ENCODE measurements at places on chromosomes 4 and X.

DNA sequence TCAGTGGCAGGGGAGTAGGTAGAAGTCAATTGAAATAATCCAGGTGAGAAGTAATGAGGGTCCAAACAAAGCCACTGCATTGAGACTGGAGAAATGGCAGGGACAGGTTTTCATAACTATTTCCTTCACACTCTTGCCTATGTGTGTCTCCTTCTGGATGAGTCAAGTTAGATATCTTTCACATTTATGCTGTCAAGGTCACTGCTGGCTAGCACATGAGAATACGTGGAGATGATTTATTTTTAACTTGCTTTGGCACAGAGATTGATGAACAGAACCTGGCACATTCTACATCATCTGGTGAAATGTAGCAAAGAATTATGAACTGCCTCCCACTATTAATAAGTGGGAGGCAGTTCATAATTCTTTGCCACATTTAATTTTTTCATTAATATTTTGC, 66.7 kb upstream of the BOD1L1 start:
- no peak overlapping the region for H3K4me3 ChIP-seq
- H3K27ac ChIP-seq = no peak overlapping the region
- no peak for DNase-seq

DNA sequence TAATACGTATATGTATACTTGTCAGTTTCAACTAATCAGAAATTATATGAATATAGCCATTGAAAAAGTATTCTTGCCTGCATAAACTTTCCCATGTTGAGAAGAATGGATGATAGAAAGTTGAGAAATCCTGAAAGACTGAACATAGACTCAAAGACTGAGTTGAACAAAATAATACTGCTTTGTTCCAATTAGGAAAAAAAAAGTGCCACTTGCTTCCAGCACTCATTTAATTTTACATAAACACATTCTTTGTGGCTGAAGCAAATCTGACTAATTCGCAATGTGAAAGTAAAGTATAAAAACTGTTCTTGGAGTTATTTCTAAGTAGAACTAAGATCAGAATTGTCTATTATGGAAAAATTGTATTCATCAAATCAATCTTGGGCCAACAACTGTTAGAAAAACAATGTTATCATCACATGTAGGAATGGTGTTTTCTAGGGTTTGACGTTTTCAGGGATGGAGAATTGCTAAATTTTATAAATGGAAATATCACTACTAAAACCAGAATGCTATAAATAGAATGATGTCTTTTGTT, 2334.6 kb downstream of the PCDH7 start:
- H3K27ac ChIP-seq = no peak overlapping the region
- no peaks in the 10 kb centered on the region for H3K36me3 ChIP-seq
- no peaks in the 10 kb centered on the region for H3K4me1 ChIP-seq
- no peak for DNase-seq
- H3K4me3 ChIP-seq = no peak overlapping the region
- H3K27me3 ChIP-seq = no peaks in the 10 kb centered on the region

DNA sequence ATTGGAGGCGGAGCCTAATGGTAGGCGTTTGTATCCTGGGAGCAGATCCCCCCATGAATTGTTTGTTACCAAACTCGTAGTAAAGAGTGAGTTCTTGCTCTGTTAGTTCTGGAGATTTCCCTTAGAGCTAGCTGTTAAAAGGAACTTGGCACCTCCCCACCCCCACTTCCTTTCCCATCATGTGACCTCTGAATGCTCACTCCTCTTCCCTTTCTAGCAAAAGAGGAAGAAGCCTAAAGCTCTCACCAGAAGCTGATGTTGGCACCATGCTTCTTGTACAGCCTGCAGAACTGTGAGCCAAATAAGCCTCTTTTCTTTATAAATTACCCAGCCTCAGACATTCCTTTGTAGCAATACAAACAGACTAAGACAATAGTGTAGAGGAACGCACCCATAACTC, 13.8 kb upstream of the ATOH1 start:
- H3K4me3 ChIP-seq = no peak overlapping the region
- no peaks in the 10 kb centered on the region for H3K4me1 ChIP-seq
- H3K36me3 ChIP-seq = no peaks in the 10 kb centered on the region
- H3K27me3 ChIP-seq = no peaks in the 10 kb centered on the region

DNA sequence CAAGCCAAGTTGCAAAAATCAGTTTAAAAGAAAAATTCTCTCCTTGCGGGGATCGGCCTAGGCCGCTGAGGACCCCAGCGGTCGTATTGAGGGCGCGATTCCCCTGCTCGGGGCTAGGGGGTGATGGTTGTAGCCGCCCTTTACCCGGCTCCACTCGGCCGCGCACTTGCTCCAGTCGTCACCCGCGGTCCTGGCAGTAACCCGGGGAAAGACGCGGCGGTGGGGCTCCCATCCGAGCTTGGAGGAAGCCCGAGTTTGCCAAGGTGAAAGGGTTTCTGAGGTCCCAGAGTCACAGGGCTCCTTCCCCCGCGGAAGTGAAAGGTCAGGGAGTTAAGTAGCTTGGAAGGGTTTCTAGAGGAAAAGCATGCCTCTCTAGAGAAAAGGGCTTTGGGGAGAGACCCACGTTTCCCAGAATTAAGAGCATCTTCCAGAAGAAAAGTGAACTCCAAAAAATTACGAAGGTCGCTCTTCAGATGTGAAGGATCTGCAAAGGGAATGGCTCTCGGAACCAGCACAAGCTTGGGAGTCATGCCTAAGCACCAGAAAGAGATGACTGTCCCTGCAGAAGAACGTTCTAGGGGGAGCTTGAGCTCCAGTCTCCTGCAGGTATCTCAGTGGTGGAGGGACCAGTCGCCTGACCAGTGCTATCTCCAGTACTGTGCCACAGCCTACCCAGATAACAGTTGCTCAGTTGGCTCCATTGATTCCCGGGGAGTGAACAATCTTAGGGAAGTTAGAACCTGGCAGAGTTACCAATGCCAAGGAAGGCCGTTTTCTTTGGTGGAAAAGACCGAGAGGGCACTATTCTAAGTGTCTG, 875 bp downstream of the LAP3 start:
- no peak for DNase-seq
- peaks cover 32% of the 10 kb centered on the region for H3K4me1 ChIP-seq
- H3K27me3 ChIP-seq = no peaks in the 10 kb centered on the region
- peak overlapping the region; percentile 92 for H3K27ac ChIP-seq
- H3K4me3 ChIP-seq = peak overlapping the region; percentile 89

Measured in activated B cell treated with CpG ODN at 0.5 μM for 24 hours (primary cell).